RWPE2 (cell line): ENCODE measurements at places on chromosomes 5 and 9.
A peak's percentile ranks its signal among the peaks of the same experiment; 100 is the strongest.

DNA sequence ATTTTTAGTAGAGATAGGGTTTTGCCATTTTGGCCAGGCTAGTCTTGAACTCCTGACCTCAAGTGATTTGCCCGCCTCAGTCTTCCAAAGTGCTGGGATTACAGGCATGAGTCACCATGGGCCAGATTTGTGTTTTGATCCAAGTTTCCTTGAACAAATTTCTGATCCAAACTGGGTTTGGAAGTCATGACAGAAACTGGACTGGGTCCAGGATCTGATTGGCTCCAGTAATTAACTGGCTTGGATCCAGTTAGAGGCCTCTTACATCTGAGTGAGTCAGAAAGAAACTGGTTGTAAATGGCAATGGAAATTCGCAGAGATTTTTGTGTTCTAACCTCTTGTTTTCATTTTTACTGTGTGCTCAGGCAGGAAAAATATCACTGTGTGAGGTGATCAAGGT lies 141.6 kb downstream of the SLC25A46 start:
- DNase-seq, result peak; percentile 62

- DNase-seq, result no peak
These were observed 94.8 kb downstream of the NR3C1 start for GRCh38 chr5:143308731-143309130.

- no peak for DNase-seq
These were observed 38.9 kb downstream of the AGTPBP1 start for GRCh38 chr9:85702726-85703289.

GRCh38 chr5:67176936-67177335 lies 19.7 kb downstream of the CD180 start:
- DNase-seq, result no peak

DNA sequence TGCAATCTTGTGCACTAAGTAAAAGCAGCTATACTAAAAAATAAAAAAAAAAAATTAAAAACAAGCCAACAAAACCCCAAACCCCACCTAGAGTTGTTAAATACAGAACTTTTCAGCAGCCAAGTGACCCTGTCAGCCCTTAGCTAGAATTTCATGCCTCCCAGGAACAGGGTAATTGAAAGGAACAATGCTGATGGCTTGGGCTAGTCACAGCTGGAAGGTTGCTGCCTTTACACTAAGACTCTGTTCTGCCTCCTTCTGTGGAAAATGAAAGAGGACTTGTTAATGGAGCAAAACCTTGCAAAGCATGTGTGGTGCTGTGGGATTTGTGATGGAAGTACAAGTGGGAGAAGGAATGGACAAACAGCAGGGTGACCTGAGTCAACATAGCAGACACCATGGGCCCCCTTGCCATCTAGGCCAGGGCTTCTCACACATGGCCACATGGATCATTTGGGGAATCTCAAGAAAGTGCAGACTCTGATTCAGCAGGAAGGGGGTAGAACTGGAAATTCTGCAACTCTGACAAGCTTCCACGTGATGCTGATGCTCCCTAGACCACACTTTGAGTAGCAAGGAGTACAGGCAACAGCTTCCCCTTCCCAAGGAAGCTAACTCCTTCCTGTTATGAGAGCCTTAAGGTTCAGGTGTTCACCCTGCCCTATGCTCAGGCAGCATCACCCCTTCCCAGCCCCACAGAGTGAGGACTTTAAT lies 14.9 kb upstream of the TMEM252 start:
- DNase-seq, result no peak

- no peak for DNase-seq
These were observed 122.1 kb upstream of the DMAC1 start for GRCh38 chr9:7921545-7922197.

GRCh38 chr5:133581918-133582317 lies 30.4 kb downstream of the FSTL4 start:
- no peak for DNase-seq

DNA sequence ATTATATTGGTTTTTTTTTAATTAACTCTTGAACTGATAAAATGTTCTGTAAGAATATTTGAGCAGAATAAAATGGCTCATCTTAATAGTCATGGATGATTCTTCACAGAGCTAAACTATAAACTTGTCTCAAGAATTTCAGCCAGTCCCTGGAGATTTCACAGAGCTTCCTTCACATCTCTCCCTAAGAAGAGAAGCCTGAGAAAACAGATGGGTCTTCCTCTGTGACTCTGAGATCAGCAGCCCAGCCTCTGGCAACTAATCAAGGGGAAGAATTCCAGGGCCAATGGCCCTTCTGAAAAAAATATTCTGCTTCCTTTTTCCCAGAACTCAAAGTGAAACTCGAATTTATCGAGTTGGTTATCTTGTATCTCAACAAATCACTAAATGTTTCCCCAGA lies 122.2 kb upstream of the ITGA1 start:
- DNase-seq, result no peak

- no peak for DNase-seq
These were observed 1.5 kb upstream of the KCNN2 start for GRCh38 chr5:114360357-114360756.

DNA sequence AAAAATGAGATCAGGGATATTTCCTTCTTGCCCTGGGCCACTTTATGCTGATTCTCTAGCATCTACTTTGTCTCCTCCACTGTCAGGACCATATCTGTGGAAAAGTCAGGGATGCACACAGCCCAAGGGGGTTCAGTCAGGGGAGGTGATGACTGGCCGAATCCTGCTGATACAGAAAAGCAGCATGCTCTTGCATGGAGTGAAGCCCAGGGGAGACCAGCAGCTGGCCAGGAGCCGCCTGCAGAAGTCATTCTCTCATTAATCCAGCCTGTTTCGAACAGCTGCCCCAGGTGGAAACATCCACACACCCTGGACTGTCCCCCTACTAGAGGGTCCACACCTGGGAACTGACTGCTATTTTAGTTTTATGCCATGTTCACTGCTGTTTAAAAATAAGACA lies 177.1 kb downstream of the ATP10B start:
- no peak for DNase-seq

DNA sequence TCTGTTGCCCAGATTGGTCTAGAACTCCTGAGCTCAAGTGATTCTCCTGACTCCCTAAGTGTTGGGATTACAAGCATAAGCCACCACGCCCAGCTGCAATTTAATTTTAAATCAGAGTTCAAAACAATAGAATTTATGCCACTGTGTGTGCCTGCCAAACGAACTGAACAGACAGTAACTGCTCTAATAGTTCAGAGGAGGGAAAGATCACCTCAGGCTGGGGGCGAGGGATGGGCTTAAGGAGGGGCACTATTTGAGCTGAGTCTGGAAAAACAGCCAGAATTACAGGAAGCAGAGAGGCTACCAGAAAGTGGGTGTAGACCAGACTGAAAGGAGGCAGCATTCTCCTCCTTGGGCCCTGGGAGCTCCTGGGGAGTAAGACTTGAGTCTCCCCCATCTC lies 12.2 kb downstream of the NOL6 start:
- no peak for DNase-seq

DNA sequence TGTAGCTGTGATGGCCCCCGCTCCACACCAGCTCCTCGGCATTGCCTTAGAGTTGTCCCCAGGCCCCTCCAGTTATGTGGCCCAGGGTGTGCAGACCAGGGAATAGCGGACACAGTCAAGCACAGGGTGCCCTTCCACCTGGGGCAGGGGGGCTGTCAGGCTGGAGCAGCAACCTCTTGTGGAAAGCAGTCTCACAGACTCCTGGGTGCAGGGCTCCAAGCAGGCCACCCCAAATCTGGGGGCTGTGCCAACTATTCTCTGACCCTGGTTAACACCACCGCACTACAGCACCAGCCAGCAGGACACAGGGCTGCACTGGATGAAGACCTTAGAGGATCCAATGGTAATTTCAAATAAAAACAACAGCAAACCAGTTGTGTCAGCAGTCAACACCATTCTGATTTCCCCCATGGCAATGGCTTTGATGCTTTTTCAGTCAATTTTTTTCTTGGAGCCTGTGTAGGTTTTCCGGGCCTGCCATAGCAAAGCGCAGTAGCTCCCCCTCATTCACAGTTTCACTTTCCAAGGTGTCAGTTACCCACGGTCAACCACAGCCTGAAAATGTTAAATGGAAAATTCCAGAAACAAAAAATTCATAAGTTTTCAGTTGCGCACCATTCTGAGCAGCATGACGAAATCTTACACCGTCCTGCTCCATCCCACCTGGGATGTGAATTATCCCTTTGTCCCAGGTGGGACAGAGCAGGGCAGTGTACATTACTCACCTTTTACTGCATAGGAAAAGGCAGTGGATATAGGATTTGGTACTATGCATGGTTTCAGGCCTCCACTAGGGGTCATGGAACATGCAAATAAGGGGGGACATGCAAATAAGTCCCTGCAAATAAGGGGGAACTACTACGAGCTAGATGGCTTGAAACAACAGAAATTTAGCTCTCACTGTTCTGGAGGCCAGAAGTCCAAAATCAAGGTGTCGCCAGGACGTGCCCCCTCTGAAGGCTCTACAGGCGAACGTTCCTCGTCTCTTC lies 49.0 kb downstream of the C5orf15 start:
- no peak for DNase-seq

GRCh38 chr5:76493190-76493837 lies 90.2 kb downstream of the IQGAP2 start:
- no peak for DNase-seq

- DNase-seq, result no peak
These were observed 20.2 kb upstream of the MTAP start for GRCh38 chr9:21782205-21782604.

GRCh38 chr9:95282332-95282731 lies 35.2 kb downstream of the FANCC start:
- DNase-seq, result no peak
